Tongue (tissue), 3 donors: ENCODE measurements at places on chromosomes 7 and 10. TPM values are rescaled to one million over a fixed set of nuclear protein-coding genes. Genes with fewer than 3 reads are reported as not detected.

Gene BTBD16
- 0.41 TPM for total RNA-seq

Gene DCLRE1A
- total RNA-seq, result 7.8 TPM

Gene MYO1G
- total RNA-seq, result 1.9 TPM

Gene ASIC3
- total RNA-seq, result 0.51 TPM

DNA sequence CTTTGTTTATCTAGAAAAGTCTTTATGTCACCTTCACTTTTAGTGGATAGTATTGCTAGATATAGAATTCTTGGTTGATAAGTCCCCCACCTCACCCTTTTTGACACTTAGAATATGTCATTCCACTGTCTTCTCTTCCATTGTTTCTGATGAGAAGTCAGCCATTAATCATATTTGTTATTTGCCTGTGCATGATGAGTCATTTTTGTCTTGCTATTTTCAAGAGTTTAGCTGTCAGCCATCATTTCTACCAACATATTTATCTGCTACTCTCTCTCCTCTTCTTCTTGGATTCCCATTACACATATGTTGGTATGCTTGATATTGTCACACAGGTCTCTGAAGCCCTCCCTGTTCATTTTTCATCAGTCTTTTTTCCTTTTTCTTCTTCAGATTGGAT, 160.8 kb upstream of the TCF7L2 start:
- DNase-seq, result no peak

Gene TDRD1
- total RNA-seq, result 1.6 TPM

Gene MSMB
- total RNA-seq, result not detected

DNA sequence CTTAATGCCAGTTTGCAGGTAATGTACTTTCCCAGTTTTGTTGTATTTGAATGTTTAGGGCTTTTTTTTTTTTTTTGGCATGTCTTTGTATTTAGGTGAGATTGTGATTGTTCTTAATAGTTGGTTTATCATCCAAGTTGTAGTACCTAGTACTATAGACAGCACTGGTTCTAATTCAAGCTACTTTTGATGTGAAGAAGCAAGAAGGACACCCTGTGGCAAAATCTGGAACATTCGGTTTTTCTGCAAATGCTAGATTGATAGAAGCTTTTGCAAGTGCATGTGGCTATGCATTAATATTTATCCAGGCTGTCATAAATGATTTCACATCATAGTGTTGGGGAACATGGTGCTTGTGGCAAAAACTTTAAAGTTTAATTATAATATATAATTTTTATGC, 248.9 kb downstream of the FOXP2 start:
- peak; percentile 70 for DNase-seq

DNA sequence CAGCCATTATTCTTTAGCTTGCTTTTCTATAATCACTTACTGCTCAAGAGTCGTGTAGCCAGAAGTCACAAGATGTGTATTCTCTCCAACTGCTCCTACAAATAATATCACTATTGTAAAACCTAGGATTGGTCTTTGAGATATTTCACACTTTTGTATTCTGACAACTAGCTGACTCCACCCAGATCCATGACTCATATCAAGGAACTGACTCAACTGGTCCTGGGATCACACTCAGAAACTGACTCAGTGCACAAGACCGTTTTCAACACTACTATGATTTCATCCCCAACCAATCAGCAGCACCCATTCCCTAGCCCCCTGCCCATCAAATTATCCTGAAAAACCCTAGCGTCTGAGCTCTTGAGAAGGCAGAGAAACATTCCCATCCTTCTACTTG, 56.5 kb upstream of the ORC5 start:
- DNase-seq, result no peak

Gene FAM131B
- 1.5 TPM for total RNA-seq

Gene PRSS37
- total RNA-seq, result not detected

- DNase-seq, result no peak
Observed at GRCh38 chr10:9296190-9296589, 1241.7 kb downstream of the GATA3 start.

DNA sequence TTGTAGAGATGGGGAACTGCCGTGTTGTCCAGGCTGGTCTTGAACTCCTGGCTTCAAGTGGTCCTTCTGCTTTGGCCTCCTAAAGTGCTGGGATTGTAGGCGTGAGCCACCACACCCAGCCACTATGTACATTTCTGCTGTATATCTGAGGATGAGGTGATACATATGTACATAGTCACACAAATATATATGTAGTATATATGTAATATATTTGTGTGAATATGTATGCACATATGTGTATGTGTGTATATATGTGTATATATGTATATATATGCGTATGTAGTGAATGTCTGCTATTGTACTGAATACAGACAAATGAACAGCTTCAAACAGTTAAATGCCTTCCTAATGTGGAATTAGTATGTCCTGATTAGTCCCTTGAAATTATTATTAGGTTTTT, 70.3 kb downstream of the EXOC6 start:
- DNase-seq, result no peak
